Cortex of kidney (tissue), 1 donor: ENCODE measurements at places on chromosomes 2 and 18.

DNA sequence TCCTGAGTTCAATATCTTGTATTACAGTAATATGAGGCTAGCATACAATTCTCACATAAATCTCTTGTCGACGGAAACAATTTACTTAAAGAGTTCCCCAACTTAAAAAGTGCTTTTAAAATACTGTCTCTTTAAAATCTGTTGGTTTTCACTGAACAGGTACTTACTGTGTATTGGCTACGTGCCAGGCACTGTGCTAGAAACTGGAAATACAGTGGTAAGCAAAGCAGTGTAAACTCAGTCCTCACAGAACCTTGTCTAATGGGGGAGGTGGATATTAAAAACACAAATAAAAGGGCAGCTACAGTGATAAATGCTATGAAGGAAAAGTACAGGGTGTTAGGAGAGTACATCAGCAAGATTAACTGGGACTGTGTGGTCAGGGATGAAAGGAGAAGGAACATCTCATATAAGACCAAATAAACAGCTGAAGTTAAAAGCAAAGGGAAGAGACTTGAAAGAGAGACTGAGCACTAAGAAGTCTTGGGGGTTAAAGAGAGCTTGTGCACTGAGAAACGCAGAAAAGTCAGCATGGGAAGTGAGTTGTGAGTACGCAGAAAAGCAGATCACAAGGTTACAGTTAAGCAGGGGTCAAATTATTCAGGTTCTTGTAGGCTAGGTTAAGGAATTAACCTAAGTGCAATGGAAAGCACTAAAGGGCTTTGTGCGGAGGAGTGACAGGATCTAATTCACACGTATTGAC is 52.5 kb downstream of the USP40 start:
- no peak for DNase-seq

DNA sequence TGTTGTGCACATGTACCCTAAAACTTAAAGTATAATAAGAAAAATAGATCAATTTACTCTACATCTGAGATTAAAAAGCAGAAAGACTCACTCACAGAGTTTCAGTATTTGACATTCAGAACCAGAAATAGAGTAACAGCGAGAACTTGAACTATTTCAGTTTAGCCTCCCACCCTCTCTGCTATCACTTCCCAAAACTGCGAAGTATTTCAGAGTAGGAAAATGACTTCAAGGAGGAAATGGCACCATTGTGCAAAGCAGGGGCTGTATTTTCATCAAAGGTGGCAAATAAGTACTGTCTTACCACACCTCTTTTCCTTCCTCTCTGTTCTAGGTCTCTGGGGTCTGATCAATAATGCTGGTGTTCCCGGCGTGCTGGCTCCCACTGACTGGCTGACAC is 13.6 kb downstream of the DHRS9 start:
- DNase-seq: no peak

GRCh38 chr2:208142240-208142924 is 3.6 kb downstream of the CRYGB start:
- no peak for DNase-seq

DNA sequence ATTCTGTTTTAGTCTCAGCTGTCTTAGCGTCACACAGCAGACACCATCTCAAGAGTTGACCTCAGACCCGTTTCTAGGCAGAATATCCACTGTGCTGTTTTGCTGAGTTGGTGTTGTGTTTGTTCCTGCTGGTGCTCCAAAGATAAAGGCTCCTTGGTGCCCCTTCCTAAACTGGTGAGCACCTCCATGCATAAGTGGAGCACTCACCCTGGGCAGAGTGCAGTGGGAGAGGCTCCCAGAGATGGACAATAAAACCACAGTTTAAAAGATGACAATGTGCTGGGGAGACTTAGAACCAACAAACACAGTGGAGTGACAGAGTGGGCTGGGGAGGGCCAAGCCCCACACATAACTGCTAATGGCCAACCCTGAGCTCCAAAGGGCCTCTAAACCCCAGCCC is 271.1 kb downstream of the PHLPP1 start:
- no peak for DNase-seq

GRCh38 chr2:121286506-121286905 is 1.5 kb upstream of the TFCP2L1 start:
- no peak for DNase-seq

DNA sequence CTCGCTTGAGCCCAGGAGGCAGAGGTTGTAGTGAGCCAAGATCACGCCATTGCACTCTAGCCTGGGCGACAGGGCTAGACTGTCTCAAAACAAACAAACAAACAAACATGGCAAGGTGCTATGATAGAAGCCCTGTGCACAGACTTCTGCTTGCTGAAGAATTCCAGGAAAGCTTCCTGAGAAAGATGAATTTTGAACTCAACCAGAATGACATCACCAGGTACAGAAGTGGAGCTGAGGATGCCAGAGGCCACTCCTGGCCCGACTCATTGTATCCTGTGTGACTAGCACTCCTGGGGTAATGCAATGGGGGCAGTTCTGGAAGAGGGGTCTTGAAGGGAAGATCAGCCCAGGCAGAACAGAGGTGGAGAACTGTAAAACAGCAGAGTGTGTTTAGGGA is 22.0 kb upstream of the PNPT1 start:
- no peak for DNase-seq

DNA sequence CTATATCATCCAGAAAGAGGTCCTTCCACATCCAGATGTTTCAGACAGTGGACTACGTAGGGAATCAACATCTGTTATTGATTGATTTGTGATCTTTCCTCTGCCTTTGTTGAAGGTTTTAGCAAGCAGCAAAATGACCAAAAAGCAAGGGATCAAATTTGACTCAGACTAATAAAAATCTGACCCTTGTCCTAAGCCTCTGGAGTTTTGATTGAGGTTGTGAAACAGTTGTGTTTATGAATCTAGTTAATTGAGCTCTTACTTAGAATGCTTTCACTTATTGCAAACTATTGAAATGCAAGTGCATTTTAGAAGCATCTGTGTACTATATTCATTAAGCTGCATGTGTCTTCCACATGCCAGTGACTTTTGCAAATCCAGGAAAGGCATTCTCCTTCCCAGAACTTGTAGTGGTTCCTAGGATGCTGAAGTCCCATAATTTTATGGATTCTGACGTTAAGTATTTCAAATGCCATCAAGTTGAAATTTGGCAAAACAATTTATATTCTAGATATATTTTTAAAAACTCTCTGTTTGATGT is 116.0 kb downstream of the MTX2 start:
- DNase-seq: no peak

DNA sequence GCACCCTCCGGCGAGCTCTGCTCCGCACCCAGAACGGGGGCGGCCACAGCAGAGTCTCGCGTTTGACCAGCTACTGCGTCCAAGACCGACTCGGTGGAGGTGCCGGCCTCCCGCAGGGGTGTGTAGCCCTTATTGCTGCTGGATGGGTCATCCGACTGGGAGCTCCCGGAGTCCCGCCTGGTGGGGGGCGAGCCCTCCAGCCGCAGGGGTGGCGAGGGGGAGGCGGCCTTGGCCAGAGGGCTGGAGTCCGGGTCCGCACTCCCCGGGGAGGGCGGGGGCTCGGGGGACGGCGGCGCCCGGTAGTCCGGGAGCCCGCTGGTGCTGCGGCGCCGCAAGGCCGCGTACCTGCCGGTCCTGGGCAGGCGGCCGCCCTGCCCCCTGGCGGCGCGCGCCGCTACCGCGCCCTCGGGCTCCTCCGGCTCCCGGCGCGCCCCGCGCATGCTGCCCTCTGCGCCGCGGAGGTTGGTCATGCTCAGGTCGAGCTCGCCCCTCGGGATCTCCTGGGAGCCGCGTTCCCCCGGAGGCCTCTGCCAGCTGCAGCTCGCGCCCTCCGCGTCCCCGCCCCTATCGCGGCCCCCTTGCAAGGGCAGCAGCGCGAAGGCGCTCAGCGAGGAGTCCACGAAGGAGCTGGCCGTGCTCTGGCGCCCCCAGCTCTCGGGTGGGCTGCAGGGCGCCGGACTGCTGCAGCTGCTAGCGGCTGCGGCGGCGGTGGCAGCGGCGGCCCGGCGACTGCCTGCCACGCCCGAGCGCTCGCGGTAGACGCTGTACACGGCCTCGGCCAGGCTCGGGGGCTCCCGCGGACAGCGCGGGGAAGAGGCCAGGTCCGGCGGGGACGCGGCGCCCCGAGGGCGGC is 4.8 kb downstream of the TMEM200C start:
- no peak for DNase-seq
